ENCODE measurements at places on chromosomes 1 and 21.

DNA sequence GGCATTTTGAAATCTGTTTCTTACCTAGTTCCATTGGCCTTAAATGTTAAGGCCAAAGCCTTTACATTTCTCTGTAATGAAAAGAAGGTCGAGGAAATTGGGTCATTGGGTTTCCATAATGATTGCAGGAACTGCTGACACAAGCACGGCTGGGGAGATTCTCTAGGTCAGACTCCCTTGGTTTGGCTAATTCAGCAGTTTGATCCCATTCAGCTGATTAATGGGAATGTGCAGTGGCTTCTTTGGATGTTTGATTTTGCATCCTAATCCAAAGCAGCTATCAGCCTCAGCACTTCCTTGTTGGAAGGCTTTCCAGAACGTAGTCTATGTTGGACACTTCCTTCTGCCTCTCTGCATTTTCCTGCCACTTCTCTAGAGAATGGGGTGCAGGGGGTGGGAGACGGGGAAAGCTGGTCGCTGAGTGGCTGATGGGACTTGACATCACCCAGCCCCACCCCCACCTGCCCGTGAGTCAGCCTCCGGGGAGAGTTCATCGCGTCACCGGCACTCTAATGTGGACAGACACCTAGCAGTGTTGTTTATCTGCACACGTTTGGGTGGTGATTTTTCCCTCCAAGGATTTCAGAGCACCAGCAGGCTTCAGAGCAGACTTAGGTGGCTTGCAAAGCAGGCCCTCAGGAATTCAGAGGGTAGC is 5.4 kb downstream of the PSEN2 start:
- no peak for DNase-seq

GRCh38 chr21:46264690-46265144 is 20.7 kb downstream of the MCM3AP start:
- DNase-seq = no peak

GRCh38 chr1:207649865-207650580 is 5.1 kb downstream of the CR1L start:
- no peak for DNase-seq

DNA sequence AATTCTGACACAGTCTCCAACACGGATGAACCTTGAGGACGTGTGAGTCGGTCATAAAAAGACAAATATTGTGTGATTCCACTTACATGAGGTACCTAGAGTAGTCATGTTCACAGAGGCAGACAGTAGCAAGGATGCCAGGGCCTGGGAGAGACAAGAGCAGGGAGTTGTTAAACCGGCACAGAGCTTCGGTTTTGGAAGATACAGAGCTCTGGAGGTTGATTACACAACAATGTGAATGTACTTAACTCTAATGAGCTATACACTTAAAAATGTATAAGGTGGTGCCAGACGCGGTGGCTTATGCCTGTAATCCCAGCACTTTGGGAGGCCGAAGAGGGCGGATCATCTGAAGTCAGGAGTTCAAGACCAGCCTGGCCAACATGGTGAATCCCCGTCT is 37.8 kb upstream of the NEK2 start:
- DNase-seq = no peak

DNA sequence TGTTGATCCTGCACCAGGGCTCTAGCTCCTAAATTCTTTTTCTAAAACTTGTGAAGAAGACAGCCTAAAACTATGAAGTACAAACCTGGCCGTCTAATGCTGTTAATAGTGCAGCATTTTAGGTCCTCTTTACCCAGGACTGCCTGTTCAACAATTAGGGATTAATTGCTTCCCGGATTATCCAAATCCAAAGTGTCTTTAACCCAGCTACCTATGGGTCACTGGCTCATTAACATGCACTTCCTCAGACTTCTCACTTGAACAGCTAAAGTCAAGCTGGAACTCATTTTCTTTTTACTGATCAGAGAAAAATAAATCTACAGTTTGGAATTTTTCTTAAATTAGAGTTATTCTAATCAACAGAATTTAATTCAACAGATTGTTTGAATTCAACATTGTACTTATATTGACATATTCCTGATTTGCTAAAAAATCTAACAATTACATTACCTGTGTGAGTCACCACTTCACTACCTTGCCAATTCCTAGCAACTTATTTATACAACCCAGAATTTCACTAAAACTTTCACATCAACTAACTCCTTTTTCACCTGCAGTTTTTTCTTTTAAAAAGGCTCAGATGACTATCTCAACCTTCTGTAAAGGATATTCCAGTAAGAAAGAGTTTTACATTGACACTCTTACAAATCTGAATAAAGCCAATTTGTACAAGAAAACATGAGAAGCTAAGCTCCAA is 3.3 kb downstream of the HNRNPU start:
- no peak for DNase-seq

- DNase-seq = no peak
Measured at GRCh38 chr1:3393024-3393986, 61.2 kb upstream of the ARHGEF16 start.

GRCh38 chr1:154474802-154475201 is 27.2 kb upstream of the TDRD10 start:
- DNase-seq = no peak

- no peak for DNase-seq
Measured at GRCh38 chr1:14919751-14920150, 233.8 kb upstream of the TMEM51 start.

DNA sequence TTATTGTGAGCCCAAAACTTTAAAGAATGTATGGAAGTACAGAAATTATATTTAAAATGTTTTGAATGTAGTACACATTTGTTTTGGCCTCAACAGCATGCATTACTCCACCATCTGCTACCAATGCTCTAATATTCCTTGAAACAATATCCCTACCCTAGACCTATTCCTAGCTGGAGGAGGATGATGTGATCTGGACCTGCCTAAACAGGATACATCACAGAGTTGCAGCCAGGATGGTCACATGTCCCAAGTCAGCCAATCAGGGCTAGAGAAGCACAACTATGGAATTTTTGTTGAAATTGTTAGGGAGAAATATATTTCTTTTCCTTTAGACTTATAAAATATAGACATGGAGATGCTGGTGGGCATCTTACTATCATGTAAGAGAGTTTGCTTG is 623.3 kb upstream of the NR5A2 start:
- DNase-seq = no peak

DNA sequence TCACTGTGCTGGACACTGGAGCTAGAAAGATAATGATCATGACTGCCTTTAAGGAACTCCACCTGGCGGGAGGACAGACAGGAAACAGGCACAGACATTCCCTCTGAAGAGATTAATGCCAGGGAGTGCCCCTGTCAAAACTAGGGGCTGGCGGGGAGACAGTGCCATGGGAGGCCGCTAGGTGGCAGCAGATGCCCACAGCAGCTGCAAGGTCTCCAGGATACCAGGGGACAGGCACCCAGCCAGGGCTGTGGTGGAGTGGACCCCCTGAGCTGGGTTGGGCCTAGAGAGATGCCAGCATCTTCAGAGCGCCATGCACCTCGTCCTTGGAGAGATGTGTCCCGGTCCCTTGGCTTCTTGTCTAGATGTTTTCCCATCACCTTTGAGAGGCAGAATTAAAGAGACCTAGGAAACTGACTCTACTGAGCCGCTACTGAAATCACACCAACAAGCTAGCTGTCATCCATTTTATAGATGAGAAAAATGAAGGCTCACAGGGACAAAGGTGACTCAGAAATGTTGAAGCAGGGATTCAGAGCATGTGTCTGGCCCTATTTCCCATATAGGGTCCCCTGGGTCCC is 3.6 kb downstream of the REN start:
- peak; percentile 53 for DNase-seq
